ENCODE measurements at places on chromosomes 3 and 15.

DNA sequence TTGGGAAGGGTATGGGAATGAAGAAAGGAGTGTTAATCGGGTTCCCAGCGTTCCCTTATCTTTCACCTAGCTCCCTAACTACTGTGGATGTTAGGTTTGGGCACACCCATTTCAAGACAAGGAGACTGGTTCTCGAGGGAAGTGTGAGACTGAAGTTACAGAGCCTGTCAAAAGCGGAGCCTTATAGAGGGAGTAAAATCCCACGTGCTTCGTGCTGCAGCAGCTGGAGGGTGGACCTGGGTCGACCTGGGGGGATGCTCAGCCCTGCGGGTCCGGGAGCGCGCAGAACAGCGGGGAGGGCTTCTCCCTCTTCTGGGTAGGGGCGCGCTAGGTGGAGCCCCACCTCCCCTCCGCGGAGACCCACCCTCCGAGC lies 314 bp upstream of the TMED3 start:
- no peak for DNase-seq

DNA sequence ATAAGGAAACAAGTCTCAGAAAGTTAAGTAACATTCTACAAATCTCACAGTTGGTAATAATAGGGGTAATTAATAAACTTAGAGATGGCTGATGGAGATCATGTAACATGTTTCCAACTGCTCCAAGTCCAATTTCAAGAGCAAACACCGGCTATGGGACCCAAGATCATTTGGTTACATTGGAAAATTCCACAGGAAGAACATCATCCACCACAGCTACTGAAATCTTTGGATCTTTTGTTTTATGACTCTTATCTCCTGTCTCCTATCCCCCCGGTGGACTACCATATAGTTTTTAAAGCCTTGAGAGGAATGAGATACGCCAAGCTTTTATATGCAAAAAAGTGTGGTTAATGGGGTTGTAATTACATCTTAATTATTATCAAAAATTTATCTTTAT lies 216.1 kb downstream of the WNT5A start:
- peak; percentile 44 for DNase-seq

DNA sequence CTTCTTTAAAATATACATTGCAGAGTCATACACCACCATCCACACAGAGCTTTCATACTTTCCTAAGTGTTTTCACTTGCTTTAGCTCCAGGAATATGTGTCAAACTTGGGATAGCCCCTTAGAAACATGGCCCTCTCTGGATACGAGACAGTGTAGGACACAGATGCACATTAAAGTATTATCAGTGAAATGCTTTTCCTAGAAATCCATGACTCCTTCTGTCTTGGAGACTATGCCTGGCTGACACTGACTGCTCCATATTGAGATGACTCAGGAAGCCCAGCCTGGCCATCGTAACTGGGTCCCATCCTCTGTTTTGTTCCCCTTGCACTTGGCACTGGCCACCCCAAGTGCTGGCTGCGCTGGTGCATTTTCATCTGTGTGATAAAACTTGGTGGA lies 204.8 kb downstream of the PDZRN3 start:
- peak; percentile 46 for DNase-seq

DNA sequence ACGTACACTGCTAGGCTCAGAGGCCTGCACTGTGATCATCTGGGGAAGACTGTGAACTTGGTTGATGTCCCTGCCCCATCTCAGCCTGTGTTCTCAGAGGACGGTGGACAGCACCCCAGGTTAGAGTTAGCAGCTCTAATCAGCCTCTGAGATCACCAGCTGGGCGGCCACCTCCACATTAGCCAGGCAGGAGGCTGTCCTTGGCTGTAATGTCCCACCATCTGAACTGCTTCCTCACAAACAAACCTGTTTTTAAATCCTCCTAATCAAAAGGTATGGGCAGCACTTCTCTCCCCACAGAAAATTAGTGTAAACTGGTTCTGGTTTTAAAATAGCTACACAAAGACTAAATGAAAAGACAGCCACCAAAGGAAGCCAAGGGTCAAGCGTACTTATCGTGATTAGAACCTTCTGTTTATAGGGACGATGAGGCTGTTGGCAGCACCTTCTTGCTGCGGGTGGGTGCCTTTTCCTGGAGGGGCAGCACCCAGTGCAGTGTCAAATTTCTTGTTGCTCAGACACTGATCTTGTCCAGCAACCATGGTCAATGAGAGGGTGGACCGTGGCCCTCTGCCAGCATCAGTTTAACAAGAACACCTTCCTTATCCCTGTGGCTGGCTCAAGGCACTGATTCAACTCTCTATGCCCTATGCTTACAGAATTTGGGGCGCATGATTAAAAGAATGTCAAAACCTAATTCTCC lies 24.6 kb downstream of the ACSBG1 start:
- no peak for DNase-seq

Data from foreskin fibroblast (primary cell).